ENCODE measurements at places on chromosomes 16 and 17. TPM values are rescaled to one million over a fixed set of nuclear protein-coding genes. Genes with fewer than 3 reads are reported as not detected.

The CCL16 gene
- 0.72 TPM for total RNA-seq

The ZG16 gene
- not detected for total RNA-seq

The HP gene
- 3.3 TPM for total RNA-seq

The ABI3 gene
- total RNA-seq: 3.1 TPM

The NOXO1 gene
- 58.2 TPM for total RNA-seq

The HOXB4 gene
- total RNA-seq: 5.1 TPM

The ZFPM1 gene
- 85.7 TPM for total RNA-seq

The CHST6 gene
- total RNA-seq: 0.73 TPM

The PRR15L gene
- 69.8 TPM for total RNA-seq

The CDT1 gene
- total RNA-seq: 8.7 TPM

The PRR29 gene
- not detected for total RNA-seq

The NACA2 gene
- total RNA-seq: not detected

The ABHD15 gene
- 12.5 TPM for total RNA-seq

The CDH16 gene
- total RNA-seq: 1.1 TPM

The KRTAP1-4 gene
- not detected for total RNA-seq

The MYH2 gene
- not detected for total RNA-seq

GRCh38 chr17:74386386-74386785 lies 19.1 kb downstream of the GPR142 start:
- DNase-seq: no peak

- DNase-seq: peak; percentile 40
Observed at GRCh38 chr16:66135421-66135831, 231.1 kb upstream of the CDH5 start.

- DNase-seq: no peak
Observed at GRCh38 chr16:48965386-48965785, 316.3 kb downstream of the CBLN1 start.

GRCh38 chr16:4556112-4556511 lies at the start of gene C16orf96:
Gene C16orf96, plus strand, starts transcription at chr16:4556340. Its CDS starts 150 bp downstream, at chr16:4556490.
- no peak for DNase-seq

DNA sequence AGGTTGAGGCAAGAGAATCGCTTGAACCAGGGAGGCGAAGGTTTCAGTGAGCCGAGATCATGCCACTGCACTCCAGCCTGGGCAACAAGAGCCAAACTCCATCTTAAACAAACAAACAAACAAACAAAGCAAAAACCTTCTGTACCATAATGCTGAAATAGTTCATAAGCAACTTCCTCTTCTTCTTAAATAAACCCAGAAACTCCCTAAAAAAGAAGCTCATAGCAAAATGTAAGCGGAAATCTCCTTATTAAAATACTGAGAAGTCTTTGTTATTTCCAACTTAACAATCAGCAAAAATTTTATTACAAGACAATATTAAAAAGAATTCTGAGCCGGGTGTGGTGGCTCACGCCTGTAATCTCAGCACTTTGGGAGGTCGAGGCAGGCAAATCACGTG lies 82.8 kb downstream of the FBXL20 start:
- DNase-seq: no peak

- DNase-seq: no peak
Observed at GRCh38 chr17:8294814-8295316, 335 bp downstream of the SLC25A35 start.

DNA sequence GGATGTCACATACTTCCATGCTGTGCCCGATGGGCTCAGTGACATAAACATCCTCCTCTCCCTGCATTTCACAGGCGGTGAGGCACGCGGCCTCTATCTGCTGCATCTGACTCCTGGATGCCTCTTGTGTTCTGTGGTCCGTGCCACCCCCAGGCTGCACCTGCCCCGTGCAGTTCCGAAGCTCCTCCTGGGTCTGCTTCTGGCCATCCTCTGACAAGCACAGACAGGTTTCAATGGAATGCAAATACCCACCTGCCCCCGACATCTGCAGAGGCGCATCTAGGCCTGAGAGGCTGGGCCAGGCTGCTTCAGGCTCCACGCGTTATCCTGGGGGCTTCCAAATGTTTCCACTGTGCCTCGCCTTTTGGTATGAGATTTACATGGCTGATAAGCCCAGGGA lies 46.3 kb upstream of the DNAH17 start:
- no peak for DNase-seq

DNA sequence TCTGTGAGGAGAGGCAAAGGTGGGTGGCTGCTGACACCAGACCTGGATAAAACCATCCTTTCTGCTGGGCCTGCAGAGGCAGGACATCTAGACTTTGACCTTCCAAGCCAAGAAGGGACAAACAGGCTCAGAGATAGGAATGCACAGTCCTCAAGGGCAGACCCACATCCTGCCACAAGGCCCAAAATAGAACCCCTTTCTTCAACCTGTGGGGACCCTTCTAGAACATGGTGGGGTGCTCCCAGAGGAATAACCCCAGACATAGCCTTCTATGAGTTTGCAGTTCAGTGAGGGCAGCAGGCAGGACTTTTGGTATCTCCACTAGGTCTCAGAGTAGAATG lies 3.8 kb upstream of the CBFB start:
- DNase-seq: no peak

DNA sequence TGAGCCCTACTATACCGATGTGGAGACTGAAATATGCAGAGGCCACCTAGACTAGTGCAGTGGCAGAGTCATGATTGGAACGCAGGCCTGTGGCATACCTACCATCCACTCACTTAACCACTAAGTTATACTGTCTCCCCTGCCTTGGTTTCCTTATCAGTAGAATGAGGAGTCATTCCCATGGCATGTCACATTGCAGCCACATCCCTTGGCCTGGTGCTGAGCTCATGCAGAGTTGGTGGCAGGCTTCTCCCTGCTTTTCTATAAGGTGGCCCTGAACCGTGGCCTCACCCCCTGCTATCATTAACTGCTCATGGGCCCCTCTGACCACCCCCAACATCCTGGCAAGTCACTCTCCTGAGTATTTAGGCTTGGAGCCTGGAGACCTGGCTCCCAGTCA lies 212.5 kb downstream of the KATNIP start:
- no peak for DNase-seq

- peak; percentile 24 for DNase-seq
Observed at GRCh38 chr16:89697616-89698331, 3.7 kb downstream of the SPATA2L start.

- DNase-seq: no peak
Observed at GRCh38 chr16:53865494-53865863, 161.5 kb downstream of the FTO start.

DNA sequence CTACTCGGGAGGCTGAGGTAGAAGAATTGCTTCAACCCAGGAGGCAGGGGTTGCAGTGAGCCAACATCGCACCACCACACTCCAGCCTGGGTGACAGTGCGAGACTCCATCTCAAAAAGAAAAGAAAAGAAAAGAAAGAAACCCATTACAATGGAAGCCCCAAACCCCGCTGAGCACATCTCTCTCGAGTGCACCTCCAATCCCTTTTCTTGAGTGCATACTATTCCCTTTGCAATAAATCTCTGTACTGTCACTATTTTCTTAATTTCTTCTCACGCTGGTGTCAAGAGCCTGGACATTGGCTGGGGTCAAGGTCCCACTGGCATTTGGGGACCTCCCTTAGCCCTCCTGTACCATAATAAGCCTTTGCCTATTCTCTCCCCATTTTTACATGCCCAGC lies 398.4 kb upstream of the EEF2KMT start:
- no peak for DNase-seq

- no peak for DNase-seq
Observed at GRCh38 chr16:30929167-30929566, 5.8 kb downstream of the FBXL19 start.

- DNase-seq: no peak
Observed at GRCh38 chr17:6097005-6097279, 26.8 kb downstream of the WSCD1 start.

DNA sequence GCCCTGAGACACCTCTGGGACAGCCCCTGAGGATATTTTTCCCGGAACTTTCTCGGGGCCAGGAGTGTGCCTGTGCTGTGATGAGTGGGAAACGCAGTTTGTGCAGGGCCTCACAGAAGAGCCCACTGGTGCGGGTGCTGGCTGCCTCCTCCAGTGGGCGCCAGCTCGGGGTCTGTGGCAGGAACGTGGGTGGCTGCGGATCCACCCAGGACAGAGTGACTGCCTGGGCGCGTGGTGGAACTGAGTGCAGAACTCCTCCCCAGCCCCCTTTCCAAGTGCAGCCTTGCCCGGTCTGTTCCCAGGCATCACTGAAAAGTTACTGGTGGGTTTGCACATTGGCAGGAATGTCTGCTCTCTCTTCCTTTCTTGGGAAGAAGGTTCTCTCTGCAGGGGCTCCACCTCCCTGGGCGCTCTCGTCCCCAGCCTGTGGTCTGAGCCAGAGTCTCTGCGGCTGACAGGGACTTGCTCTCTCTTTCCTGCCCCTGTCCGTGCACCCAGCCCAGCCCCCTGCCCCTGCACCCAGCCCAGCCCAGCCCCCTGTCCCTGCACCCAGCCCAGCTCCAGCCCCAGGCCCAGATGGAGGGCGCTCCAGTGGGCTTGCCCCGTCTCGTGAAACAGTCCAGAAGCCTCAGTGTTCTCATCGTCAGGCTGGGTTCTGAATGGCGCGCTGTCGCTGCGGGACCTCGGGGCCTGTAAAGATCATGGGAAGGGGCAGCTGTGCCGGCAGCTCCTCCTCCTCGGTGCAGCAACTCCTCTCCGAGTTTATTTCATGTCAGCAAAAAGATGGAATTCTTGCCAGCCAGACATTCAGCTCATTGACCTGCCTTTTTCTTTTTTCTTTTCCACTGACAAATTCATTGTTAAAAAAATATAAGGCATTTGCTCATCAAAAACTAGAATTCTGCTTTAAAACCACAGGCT lies 117.5 kb downstream of the BANP start:
- no peak for DNase-seq

- DNase-seq: no peak
Observed at GRCh38 chr16:4886151-4886550, 38.9 kb downstream of the UBN1 start.

DNA sequence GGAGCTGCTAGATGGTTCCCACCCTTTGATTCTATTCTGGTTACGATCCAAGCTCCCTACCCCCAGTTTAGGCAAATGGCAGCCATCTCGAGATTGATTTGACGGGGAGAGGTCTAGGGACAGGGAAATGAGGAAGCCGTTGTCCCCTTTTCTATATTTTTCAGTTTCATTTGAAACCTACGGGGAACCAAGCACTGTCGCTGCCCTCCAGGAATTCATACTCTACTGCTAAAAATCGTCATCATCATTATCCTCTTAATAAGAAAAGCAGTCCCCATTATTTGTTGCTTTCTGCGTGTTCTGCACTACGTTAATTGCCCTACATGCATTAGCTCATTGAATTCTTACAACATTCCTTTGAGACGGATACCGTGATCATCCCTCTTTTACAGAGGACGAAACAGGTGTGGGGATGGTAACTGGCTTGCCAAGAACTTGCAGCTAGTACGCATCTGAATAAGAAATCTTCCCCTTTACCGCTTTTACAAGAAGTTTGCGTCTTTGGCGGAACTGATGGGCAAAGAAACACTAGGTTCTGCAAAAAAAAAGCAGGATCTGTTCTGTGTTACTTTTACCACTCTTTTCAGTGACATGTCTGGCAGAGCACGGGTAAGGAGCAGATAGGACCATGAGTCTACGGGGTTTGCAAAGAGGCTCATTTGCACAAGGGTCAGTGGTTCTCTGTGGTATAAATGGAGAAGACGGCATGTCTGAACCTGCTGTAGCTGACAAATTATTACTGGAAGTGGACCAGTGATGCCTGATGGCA lies 1.1 kb downstream of the CCP110 start:
- DNase-seq: no peak

GRCh38 chr16:3542601-3543373 lies 34.4 kb downstream of the NLRC3 start:
- no peak for DNase-seq

DNA sequence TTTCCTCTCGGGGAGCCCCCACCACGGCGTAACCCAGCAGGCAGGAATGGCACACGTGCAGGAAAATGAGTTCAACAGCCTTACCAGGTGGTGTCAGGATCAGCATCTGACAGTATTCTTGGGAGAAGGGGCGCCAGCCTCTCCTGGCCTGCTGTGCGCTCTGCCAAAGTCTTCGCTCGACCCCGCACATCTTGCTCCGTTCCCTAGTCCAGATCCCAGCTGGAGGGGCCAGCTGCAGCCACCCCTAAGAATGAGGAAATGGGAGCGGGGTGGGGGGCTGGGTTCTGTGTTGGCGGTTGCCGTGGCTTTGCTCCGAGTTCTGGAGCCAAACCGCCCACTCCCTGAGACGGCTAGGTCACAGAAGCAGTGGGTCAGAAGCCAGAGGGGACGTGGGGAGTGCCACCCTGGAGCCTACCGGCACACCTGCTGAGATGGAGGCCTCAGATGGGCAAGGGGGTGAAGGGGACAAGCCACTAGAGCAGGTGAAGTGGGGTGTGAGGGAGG lies at the start of gene CHCT1:
Gene CHCT1, plus strand, starts transcription at position 328 of the 504 bp plus-strand sequence. Its CDS starts 104 bp downstream, at position 432.
- no peak for DNase-seq

DNA sequence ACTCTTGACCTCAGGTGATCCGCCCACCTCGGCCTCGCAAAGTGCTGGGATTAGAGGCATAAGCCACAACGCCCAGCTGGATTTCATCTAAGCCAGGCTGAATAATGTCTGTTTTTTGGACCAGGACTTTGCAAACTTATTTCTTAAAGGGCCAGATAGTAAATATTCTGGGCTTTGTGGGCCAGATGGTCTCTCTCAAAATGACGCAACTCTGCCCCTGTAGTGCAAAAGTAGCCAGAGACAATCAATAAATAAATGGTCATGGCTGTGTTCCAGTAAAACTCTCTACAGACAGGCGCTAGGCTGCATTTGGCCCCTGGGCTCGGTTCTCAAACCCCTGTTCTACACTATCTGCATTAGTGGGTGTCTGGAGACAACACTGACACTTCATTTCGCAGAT lies 121.9 kb upstream of the CDH13 start:
- DNase-seq: no peak

GRCh38 chr16:75256696-75257343 lies 5.4 kb upstream of the BCAR1 start:
- peak; percentile 32 for DNase-seq

DNA sequence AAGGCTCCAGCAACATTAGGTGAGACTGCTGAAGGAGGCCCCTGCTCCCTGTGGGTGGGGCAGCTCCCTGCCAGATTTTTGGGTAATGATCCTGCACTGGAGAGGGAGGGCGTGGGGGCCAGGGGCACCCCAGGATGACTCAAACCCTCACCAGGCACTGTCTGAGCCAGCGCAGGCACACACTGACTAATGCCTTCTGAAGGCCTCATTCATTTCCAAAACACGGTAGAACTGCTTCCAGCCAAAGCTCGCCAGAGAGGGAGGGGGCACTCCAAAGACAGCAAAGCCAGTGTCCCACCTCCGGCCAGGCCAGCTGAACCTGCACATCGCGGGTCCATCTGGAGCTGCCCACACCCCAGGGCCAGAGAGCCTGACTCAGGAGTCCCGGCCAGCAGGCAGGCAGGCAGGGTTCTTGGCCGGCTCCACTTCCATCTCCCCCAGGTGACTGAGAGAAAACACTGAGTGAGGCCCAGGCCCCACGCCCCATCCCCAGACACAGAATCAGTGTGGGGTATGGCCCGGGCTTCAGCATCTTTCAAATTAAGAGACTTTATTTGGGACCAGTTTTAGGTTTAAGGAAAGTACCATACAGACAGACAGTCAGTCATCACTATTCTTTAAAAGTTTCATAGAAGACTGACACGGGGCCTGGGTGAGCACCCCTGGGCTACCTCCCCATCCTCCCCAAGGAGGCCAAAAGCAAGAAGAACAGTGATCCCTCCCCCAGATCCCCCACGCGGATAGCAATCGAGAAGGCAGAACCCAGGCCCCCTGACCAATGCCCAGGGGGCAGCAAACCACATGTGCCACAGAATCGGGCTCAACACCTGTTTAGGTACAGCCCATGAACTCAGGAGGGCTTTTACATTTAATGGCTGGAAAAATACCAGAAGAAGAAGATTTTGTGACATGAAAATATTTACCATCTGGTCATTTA lies 2.3 kb downstream of the PIEZO1 start:
- no peak for DNase-seq

All from stomach (tissue), 19 donors.